Left cardiac atrium (tissue), 4 donors: ENCODE measurements at places on chromosomes 5 and 9.

GRCh38 chr9:124038239-124038638 lies 26.7 kb downstream of the LHX2 start:
- DNase-seq, result no peak

GRCh38 chr9:78572266-78572665 lies 275.3 kb downstream of the PSAT1 start:
- no peak for DNase-seq

DNA sequence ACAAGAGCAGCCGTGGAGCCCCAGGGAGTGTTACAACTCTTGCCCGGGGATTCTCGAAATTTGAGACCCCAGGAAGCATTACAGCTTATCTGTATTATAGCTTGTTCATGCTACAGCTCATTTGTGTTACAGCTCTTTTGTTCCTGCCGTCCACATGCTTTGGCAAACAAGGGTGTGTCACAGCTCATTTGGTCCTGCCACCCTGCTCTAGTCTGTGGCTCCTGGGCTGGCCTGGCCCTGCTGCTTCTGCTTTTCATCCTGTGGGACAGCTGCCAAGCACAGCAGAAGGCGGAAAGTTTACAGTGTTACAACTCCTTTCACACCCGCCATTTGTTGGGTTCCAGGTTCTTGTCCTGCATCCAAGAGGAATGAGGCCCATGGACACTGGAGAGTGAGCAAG lies 685.0 kb downstream of the SLCO4C1 start:
- DNase-seq, result no peak

DNA sequence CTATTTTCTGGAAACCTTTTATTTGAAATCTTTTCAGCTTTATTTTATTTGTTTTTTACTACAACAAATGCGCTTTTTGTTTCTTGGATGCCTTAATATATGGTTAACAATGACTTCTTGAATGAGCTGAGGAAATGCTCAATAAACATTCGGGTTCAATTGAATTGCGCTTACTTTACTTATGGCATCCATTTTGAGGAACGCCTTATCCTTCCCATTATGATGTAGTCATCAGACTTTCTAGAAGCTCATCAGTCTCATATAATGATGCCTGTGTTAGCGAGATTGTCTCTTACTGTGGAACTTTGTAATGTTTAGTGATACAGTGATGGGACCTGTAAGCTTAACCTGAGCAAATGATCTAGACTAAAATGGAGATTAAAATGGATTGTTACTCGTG lies 916 bp downstream of the SHLD3 start:
- DNase-seq, result no peak

- no peak for DNase-seq
These were observed 86.3 kb downstream of the LPAR1 start for GRCh38 chr9:110951805-110952539.

- DNase-seq, result no peak
These were observed 8.5 kb upstream of the PCDHB15 start for GRCh38 chr5:141236516-141237313.

- no peak for DNase-seq
These were observed 12.6 kb downstream of the PLGRKT start for GRCh38 chr9:5425006-5425628.

DNA sequence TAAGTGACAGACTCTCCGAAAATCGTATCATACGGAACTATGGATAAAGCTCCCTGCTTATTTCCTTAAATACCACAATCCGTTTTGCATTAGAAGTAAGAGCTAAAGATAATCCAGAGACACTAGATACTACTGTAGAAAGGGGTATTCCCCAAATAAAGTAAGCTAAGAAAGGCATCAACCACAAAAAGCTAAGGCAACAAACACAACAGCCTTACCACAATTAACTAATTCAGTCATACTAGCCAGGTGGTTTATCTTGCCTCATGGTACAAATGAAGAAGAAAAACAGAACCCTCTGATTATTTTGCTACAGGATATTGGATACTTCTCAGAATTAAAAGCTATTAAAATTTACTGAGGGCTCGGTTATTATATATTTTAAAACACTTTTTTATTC lies 14.1 kb downstream of the ERP44 start:
- no peak for DNase-seq

- DNase-seq, result no peak
These were observed 46.8 kb downstream of the CYLC2 start for GRCh38 chr9:103041961-103042360.

GRCh38 chr9:4334410-4334813 lies 34.5 kb upstream of the GLIS3 start:
- DNase-seq, result peak; percentile 38

DNA sequence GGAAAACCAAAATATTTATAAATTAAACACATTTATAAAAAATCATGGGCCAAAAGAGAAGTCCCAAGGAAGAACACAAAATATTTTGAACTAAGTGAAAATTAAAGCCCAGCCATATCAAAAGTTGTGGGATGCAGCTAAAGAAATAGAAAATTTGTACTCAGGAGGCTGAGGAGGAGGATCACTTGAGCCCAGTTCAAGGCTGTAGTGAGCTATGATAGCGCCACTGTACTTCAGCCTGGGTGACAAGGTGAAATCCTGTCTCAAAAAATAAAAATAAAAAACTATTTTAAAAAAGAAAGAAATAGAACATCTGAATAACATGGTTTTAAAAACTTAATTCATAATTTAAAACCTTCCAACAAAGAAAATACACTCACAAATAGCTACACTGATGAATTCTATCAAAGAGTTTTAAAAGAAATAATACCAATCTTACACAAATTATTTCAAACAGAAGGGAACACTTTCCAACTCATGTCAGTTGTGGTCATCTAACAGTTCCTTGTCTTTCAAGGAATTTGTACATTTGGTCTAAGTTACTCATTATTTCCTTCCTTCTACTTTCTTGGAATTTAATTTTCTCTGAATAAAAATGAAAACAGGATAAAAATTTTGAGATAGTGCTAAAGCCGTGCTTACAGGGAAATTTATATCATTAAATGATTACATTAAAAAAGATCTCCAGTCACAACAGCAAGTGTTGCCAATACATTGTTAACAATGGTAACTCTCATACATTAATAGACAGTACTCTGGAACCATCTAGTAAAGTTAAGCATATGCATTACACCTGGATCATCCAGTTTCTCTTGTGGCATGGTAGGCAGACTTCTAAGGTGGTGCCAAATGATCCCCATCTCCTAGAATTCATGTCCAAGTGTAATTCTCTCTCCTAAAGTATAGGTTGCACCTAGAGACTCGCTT lies 17.8 kb downstream of the PTBP3 start:
- DNase-seq, result no peak

DNA sequence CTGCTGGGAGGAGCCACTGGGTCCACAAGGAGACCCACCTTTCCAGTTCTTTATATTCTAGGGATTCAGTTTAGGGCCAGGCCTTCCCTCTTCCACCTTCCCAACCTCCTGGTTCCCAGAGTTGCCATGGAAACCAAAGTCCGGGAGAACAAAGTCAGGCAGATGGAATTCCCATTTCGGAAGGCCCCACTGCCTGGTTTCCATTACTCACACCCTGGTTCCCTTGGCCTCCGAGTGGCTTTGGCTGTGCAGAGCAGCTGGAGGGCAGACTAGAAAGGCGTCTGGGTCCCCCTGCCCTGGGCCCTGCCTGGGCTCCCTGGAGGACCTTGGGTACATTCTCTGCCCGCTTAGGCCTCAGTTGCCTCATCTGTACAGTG lies 136.1 kb downstream of the RGS3 start:
- DNase-seq, result peak; percentile 51

DNA sequence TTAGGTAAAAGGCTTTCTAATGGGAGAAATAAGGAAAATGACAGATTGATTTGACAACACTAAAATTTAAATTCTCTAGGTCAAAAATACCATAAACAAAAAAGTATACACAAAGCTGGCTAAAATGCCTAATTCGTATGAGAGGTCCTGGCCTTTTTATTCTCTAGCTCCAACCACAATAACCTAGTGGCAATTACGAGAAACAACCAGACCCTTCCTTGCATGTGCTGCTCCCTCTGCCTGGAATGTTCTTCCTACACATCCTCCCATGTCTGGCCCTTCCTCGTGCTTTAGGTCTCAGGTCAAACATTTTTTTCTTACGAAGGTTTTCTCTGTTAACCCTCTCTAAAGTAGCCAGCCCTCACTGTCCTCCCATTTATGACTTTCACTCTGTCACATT lies 176.4 kb upstream of the PLPPR1 start:
- DNase-seq, result no peak

- peak; percentile 68 for DNase-seq
These were observed 1058.5 kb upstream of the DMAC1 start for GRCh38 chr9:8857926-8858595.

GRCh38 chr5:159021136-159021900 lies 78.4 kb downstream of the EBF1 start:
- DNase-seq, result no peak

DNA sequence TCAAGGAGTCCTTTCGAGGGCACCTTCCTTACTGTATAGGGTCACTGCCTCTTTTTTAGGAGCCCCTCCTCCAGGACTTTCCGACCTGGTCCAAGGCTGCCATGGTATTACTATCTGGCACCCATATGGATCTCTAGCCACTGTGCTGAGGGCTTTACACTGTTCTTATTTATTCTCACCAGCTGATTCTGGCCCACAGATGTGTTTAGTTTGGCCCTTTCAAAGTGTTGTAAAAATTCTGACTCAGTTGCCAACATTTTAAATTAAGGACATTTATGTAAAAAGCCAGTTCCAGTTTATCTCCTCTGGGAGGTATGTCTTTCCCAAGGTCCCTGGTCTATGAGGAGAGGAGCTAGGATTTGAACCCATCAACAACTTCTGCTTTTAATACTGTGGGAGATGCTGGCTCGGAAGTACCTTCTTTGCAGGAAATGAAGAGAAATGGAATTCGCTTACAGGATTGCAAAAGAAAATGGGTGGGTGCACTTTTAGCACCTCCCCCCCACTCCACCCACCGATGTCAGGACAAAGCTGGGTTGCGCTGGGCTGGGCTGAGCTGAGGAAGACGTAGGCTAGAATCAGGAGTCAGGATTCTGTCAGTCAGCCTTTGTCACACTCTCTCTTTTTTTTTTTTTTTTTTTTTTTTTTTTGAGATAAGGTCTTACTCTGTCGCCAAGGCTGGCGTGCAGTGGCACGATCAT lies 7.8 kb downstream of the JADE2 start:
- DNase-seq, result peak; percentile 85

- no peak for DNase-seq
These were observed 18.4 kb upstream of the ERGIC1 start for GRCh38 chr5:172815631-172816030.

DNA sequence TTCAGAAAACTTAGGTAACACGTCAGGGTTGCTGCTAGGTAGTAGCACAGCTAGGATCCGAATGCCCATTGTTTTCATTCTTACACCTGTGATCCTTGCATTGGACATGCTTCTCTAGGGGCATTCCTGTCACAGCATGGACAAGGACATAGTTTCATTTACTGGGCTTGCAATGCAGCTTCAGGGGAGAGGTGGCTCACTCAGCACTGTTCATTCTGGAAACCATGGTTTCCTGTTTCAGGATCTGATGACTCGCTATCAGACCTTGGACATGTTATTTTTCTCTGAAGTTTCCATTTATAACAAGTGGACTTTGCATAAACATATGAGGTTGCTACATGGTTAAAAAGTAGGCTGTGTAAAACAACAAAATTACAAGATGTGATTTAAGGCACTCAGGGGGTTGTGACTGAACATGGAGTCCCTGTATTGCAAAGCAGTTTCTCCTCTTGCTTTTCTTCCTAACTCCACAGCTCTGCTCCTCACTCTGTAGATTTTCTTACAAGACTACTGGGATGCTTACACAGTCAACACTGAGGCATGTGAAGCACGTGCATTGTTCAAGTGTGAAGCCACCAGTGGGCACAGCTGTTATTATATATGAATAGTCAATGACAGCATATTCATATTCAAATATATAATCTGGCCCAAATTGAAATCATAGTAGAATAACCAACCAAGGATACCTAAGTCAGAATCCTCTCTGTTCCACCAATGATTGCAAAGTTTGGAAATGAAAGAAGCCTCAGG lies 66.1 kb upstream of the STK32A start:
- no peak for DNase-seq

GRCh38 chr5:3282841-3283240 lies 312.8 kb upstream of the IRX1 start:
- no peak for DNase-seq

- no peak for DNase-seq
These were observed 97.9 kb downstream of the CACNA1B start for GRCh38 chr9:137975527-137975913.

- peak; percentile 28 for DNase-seq
These were observed 819 bp downstream of the LSM11 start for GRCh38 chr5:157744051-157745011.

DNA sequence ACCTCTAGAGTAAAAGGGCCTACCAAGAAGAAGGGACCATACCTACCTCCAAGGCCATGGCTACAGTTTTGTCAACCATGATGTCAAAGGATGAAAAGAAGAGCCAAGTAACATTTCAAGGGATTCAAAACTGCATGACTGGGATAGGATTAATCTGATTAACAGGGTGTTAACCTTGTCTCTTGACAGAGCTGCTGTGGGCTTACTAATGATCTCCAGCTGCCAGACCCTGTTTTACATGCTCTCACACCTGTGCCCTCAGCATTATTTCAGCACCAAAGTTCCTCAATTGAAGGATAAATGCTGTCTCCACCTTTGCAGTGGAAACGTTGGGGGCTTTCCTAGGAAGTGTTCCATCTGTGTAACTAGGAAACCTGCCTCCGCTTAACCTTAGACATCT lies 78.3 kb downstream of the DMAC1 start:
- DNase-seq, result no peak
